ENCODE measurements at places on chromosomes 11 and 22.

- DNase-seq, result no peak
These were observed 22.9 kb downstream of the FAR1 start for GRCh38 chr11:13691286-13691899.

DNA sequence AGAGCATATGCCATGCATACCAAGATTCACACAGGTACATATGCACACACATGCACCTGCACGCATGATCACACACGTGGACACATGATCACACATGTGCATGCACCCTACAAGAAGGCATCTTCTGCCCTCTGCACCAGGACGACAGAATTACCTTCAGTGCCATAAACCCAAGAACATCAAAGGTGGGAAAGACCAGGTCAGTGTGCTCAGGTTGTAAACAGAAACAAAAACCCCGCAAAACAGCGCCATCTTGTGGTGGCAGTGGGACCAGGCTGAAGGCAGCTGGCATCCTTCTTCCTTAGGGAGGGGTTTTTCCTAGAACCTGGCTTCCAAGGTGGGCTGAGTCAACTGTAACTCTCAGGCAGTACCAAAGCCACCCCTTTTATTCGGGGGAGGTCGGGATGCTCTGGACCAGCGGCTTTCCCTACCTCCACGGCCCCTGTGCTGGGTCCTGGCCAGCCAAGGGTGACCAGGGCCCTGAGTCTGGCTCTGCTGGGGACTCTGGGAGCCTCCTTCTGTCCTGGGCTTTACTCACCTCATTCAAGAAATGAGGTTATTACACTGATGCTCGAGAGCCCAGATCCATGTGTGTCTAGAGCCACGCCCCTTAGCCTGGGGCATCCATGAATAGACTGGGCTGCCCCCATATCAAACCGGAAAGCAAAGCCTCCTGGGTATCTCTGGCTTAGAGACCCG, 69.4 kb upstream of the FGF3 start:
- DNase-seq, result peak; percentile 73

DNA sequence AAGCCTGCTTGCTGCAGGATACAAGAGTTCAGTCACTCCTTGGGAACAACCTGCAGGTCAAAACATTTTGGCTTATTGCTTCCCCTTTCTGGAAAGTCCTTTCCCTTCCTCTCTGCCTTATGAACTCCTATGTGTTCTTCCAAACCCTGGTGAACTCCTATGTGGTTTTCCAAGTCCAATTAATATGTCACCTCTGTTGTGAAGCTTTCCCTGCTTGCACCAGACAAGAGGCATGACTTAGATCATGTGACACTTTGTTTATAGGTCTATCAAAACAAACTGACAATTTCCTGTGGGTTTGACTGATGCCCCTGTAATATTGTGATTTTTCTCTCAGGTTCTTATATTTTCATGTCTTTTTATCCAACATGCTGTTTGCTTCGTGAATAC, 64.2 kb downstream of the ENDOD1 start:
- DNase-seq, result no peak

DNA sequence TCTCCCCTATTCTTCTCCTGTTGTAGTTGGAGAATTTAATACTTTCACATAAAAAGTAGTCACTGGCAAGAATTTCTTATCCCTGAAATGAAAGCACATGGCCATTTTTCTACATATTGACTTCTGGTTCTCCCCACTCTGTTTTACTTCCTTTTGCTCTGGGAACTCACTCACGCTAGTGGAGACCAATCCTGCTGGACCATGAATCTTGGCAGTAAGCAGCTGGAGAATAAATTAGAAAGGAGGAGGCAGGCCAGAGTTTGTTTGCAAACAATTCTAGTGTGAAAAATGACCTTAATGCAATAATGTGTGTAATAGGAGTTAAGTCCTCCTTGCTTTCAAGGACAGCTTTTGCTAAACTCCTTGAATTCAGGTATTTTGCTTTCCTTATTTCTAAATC, 412.3 kb upstream of the CHORDC1 start:
- DNase-seq, result no peak

DNA sequence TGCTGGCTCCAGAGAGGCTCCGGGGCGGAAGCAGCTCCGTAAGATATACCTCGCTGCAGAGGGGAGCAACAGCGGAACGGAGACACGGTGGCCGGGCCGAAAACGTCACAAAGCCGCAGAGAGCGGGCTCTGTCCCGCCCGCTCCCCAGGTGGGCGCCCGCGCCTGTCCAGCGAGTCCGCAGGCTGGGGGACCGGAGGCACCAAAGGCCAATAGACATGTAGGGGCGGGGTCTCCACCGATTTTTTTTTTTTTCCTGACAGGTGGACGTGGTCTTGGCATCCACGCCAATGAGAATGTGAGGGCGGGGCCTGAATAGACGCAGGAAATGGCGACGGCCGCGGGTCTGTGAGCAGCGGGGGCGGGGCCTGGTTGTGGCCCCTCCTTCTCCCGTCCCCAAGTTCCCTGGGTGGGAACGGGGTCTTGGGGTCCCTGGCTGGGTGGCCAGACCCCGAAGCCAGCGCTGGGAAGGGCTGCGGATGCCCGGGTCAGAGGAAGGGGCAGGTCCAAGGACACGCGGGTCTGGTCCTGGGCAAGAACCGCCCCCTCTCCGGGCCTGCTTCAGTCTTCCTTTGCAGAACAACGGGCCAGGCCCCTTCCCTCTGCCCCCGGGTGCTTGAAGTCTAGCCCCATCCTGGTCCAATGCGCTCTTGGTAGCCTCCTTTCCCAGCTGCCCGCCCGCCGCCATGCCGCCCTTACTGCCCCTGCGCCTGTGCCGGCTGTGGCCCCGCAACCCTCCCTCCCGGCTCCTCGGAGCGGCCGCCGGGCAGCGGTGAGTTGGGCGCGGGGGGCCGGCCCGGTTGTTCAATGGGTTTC, at the start of gene DNAJC4:
Gene DNAJC4, plus strand, starts transcription at position 378 of the 814 bp plus-strand sequence. Its CDS starts 307 bp downstream, at position 685.
- DNase-seq, result peak; percentile 94

DNA sequence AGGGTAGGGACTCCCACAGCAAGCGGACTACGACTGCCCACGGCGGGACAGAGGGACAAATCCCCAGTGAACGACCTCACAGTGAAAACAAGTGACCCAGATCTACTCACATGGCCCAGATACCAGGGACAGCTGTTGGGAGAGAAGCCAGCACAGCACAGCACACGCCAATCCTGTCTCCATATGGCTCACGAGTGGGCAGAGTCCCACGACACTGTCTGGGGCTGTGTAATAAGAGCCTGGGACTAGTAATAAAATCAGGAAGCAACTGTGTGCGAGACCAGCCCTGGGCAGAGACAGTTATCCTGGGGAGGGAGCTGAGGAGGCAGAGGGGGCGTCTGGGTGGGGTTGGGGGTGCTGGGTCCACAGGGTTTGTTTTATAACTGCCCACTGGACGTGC, 385.0 kb downstream of the CTTN start:
- DNase-seq, result no peak

- DNase-seq, result no peak
These were observed 135.6 kb downstream of the RCN1 start for GRCh38 chr11:32226480-32226879.

GRCh38 chr22:21042978-21043859, 2.5 kb upstream of the LRRC74B start:
- DNase-seq, result no peak

GRCh38 chr11:72578991-72579815, 95.0 kb downstream of the PDE2A start:
- DNase-seq, result no peak

DNA sequence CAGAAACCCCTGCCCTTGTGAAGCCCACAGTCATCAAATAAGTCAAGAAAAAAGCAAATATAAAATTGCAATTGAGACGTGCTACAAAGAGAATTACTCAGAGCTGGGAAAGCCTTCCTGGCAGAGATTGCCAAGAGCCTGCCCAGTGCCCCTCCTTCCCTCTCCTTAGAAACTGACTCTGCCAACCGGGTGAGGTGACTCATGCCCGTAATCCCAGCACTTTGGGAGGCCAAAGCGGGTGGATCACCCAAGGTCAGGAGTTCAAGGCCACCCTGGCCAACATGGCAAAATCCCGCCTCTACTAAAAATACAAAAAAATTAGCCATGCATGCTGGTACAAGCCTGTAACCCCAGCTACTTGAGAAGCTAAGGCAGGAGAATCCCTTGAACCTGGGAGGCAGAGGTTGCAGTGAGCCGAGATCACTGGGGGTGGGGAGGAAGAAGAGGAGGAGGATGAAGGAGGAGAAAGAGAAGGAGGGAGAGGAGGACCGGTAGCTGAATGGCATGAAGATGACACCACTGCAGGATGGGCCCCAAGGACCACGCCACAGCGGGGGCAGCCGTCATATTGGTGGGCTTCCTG, 76.1 kb upstream of the RTL6 start:
- DNase-seq, result no peak

GRCh38 chr11:70916351-70916750, 336.0 kb downstream of the SHANK2 start:
- no peak for DNase-seq

DNA sequence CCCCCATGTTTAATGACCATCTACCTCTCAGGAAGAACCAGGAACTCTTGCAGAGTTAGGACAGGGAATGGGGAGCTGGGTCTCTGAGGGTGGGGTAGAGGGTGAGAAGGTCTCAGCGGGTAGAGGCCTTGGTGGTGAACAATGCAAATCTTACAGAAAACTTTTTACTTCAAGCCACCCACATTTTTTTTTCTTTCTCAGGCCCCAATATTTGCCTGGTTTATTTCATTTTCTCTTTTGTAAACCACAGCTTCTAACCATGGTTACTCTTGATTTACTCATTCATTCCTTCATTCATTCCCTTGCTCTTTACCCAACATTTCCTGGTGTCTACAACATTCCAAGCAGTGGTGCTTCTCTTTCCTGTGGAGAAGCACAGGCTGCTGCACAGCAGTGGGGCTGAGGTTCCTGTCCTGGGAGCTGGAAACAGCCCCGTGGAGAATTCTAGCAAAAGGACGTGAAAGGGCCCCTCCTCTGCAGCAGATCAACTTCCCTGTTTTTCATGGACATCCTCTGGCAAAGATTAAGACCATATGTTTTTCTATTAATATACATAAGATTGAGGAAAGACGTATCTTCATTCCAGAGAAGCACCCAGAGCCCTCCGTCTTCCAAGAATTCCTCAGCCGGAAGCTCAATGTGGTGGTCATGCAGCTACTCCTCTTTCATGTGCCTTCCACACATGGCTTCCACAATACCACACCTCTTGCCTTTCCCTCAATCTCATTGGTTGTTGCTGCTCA, 224.4 kb upstream of the SESN3 start:
- DNase-seq, result no peak

DNA sequence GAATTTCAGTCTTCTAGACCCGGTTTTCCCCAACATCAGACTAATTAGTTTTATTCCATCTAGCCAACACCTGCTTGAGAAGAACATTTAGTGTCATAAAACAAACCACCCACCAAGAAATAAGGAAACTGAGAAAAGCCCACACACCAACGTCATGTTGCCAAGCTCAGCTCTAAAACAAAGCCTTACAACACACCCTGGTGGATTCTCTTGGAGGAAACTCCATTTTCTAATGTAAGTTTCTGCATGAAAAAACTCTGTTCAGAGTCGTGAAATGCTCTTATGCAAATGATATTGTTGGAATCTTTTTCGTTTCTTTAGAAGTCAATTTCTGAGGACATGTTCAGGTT, 105.0 kb upstream of the RAG2 start:
- DNase-seq, result no peak

GRCh38 chr11:14449302-14449714, 50.3 kb downstream of the COPB1 start:
- no peak for DNase-seq

DNA sequence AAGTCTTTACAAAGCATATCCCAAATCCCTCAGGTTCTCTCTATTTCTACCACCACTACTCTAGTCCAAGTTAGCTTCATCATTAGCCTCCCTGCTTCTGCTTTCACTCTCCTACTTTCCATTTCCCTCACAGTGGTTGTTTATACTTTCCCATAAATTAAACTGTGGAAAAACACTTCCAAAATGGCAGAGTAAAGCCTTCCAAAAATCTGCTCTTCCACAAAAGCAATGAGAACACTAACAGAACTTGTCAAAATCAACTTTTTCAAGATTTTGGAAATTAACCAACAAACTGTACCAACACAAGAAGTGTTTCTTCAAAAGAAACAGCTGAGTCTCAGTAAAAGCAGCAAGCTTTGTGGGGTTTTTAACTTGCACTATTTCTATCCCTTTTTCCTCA, 71.8 kb downstream of the TTC28 start:
- no peak for DNase-seq

- DNase-seq, result no peak
These were observed 29.7 kb upstream of the ST14 start for GRCh38 chr11:130129922-130130321.

DNA sequence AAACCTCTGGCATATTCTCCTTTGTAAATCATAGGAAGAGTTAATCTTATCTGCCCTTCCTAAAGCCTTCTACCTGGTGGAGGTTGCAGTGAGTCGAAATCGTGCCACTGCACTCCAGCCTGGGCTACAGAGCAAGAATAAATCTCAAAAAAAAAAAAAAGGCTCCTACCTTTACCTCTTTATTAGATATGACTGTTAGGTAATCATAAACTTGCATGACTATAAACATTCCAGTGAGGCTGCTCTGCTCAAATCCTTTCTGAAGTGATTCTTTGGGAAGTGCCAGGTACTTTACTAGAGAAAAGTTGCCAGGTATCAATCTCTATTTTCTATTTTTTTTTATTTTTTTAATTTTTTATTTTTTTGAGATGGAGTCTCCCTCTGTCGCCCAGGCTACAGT, 59.6 kb downstream of the MPPED2 start:
- no peak for DNase-seq

DNA sequence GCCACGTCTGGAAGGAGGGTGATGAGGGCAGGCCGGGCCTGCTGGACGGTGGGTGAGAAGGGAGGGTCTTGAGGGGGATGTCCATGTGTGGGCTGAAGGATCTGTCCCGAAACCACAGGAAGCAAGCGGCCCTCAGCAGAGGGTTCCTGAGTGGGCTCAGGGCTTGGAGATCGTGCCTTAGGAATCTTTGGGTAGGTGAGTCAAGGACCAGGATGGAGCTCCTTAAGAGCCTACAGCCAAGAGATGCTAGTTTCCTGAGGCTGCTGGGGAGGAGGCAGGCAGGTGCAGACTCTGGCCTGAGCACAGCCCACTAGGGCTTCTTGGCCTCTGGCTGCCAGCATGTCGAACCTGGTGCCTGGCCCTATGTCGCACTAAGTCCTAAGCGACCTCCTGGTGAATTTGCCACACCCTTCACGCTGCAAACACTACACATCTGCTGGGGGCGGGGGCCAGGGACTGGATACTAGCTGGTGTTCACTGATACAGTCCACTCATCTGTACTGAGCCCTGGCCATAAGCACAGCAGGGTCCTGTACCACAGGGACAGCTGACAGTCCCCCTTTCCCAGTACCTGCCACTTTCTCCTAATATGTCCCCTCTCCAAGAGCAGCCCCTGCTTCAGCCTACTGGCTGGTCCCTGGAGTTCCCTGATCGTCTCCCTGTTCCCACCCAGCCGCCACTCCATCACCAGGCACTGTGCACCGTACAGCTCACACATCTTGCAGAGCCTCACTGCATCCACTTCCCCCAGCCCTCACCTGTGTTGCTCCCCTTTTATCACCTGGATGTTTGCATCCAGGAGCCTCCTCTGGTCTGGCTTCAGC, 19.5 kb downstream of the GNAZ start:
- no peak for DNase-seq
